Stimulated activated CD8-positive, alpha-beta memory T cell treated with anti-CD3 and anti-CD28 coated beads, Interleukin-12 subunit alpha, Interleukin-12 subunit beta, amount 100 ng/mL, for 4 hours (primary cell): ENCODE measurements at places on chromosomes 6 and 20.

- DNase-seq: no peak
Observed at GRCh38 chr20:51680067-51680749, 88.0 kb downstream of the ATP9A start.

GRCh38 chr6:133277900-133278545 is 36.9 kb downstream of the EYA4 start:
- no peak for DNase-seq

DNA sequence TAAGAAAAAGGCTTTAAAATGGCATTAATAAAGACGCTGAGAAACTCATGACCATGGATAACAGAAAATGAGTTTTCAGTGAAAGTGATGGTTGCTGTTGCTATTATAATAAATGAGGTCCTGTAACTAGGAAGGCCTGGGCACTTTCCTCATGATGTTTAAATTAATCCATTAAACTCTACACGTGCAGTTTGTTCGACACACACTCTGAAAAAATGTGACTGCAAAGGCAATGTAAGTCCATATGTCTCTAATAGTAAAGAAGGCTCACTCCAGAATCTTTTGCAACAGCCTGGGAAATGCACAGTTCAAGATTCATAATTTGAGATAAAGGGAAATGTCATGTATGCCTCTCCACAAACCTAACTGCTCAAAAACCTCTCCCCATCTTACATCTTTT is 153.4 kb downstream of the COL12A1 start:
- DNase-seq: no peak

DNA sequence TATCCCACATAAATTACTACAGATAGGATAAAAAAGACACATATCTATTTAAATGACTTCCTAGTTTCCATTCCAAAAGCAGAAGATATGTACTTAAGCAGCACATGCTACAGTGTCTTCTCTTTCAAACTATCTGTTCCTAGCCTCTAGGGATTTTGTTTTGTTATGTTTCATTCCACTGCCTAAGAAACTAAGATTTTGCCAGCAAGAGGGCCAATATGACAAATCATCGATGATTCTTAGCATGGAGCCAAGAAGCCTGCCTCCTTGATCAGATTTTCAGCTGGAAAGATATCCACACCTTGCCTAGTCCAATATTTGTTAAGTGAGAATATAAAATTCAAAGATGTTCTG is 7.0 kb downstream of the SNX5 start:
- no peak for DNase-seq

DNA sequence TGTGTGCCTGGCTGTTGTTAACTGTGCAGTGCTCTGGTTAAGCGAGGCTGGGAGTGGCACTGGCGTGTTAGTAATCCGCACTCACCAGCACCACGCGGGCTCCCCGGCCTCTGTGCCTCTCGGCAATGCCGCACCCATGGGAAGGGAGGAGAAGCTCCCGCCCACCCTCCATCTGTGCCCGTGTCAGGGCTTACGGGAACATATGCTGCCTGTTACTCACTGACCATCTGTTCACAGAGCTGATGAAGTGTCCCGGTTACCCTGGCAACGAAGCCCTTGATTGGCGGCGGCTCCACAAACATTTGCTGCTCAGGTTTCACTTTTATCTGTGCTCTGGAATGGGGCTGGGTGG is 114.7 kb downstream of the PSMB1 start:
- DNase-seq: no peak

GRCh38 chr20:57476084-57476526 is 48.8 kb downstream of the CTCFL start:
- DNase-seq: no peak

- no peak for DNase-seq
Observed at GRCh38 chr6:40759838-40760237, 172.7 kb upstream of the LRFN2 start.

- no peak for DNase-seq
Observed at GRCh38 chr6:154506582-154506981, 3.9 kb downstream of the CNKSR3 start.

- DNase-seq: no peak
Observed at GRCh38 chr20:39268981-39269461, 306.9 kb downstream of the DHX35 start.

GRCh38 chr20:57025261-57025660 is 241.2 kb downstream of the BMP7 start:
- no peak for DNase-seq

DNA sequence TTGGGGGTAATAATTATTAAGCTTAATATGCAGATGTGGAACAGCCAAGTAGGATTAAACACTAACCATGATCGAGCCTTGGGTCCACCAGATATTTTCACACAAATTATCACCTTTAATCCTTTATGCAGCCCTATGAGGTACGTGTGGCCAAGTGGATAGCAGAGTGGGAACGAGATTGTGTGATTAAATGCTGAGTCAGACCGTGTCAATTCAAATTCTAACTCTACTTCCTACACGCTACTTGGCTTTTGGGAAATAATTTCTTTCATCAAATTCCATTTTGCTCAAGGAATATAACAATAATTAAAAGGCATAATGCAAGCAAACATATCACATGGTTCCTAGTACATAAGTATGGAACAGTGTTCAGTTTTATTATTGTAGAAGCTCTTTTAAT is 329.2 kb downstream of the CBLN4 start:
- no peak for DNase-seq

DNA sequence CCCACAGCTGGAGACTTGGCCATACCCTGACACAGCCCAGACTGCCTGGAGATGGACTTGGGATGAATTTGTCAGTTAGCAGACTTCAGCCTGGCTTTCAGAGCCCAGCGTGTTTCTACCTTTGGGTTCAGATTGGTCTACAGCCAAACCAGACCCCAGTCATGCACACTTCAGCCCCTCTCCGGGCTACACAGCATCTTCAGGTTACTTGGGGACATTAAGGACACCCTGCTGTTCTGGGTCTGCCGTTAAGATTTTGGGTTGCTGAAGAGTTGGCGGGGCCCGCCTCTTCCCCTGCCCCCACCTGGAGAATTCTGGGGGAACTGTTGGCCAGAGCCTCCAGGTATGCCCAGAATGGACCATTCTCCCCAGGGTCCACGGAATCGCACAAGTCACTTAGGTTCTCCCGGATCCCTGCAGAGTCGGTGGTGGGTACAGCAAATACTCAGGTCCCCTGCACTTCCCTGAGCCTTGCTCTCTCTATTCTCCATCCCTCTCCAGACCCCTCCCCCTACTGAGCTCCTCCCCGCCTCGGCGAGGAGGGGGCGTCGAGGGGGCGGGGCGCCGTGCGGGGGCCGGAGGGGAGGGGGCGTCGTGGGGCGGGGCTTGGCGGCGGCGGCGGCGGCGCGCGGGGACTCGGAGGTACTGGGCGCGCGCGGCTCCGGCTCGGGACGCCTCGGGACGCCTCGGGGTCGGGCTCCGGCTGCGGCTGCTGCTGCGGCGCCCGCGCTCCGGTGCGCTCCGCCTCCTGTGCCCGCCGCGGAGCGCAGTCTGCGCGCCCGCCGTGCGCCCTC is at the start of gene PTK7:
PTK7 (plus strand) TSS at position 645 of the 794 bp plus-strand sequence. CDS start 175 bp downstream, outside the sequence.
- no peak for DNase-seq

DNA sequence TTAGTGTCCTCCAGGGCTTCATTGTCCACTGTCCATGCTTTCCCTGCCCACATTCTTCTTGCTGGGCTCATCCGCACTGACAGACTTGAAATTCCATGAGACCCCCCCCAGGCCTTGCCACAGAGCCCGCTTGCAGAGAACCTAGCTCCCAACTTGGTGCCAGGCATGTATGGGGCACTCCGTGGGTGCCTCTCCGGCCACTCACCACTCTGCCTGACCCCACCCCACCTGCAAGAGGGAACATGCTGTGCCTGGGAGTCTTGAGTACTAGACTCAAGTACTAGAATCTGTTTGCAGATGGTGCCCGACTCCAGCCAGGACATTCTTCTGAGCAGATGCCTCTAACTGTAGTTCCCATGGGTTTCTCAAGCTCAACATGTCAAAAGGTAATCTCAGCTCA is 47.9 kb downstream of the TRERF1 start:
- no peak for DNase-seq

DNA sequence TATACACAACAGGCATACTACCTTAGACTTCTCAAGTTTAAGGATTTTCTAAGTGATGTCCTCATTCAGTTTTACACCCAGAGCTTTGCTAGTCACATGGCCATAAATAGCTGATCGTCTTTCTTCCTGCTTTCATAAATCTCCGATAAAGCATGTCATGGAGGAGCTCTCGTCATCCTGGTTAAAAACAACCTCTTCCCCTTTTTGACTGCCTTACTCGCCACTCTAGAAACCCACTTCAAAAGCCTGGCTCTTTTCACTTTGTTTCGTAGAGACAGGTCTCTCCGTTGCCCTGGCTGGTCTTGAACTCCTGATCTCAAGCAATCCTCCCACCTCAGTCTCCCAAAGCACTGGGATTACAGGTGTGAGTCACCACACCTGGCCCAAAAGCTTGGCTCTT is 67.0 kb upstream of the SMIM29 start:
- DNase-seq: no peak

GRCh38 chr20:62433658-62434497 is 6.5 kb upstream of the RBBP8NL start:
- DNase-seq: no peak

DNA sequence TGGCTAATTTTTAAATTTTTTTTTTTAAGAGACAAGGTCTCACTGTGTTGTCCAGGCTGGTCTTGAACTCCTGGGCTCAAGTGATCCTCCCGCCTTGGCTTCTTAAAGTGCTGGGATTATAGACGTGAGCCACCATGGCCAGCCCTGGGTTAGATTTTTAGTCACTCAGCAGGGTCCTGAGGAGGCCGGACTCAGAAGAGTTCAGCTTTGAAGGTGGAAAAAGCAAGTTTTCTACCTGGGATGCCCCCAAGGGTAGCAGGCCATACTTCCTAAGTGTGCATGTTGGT is 44.2 kb downstream of the FGD2 start:
- no peak for DNase-seq
